ENCODE measurements at places on chromosomes 5 and 9. TPM values are rescaled to one million over a fixed set of nuclear protein-coding genes. Genes with fewer than 3 reads are reported as not detected.

Gene AMBP
- 0.08 TPM for polyA plus RNA-seq

GRCh38 chr9:137301081-137301947 lies 757 bp downstream of the NRARP start:
- DNase-seq, result peak; percentile 50

- DNase-seq, result no peak
Measured at GRCh38 chr5:6902597-6902996, 189.4 kb downstream of the TENT4A start.

Gene GCNT4
- polyA plus RNA-seq, result 0.11 TPM

DNA sequence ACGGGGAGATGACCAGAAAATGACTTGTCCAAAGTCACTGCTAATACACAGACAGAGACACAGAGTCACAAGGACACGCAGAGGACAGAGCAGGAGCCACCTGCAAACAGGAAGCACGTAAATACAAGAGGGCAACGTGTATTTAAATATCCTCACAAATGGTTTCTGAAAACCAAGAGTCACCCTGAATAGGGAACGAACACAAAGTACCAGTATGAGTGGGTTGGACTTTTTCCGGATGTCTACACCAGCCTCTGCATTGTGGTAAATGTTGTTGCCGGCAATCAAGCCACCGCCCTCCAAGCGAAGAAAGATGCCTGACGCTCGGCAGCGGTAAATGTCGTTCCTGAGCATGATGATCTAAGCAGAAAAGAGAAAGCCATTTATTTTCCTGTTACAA lies 44.5 kb downstream of the FBXO10 start:
- no peak for DNase-seq

Gene PLK2
- 26.0 TPM for polyA plus RNA-seq

DNA sequence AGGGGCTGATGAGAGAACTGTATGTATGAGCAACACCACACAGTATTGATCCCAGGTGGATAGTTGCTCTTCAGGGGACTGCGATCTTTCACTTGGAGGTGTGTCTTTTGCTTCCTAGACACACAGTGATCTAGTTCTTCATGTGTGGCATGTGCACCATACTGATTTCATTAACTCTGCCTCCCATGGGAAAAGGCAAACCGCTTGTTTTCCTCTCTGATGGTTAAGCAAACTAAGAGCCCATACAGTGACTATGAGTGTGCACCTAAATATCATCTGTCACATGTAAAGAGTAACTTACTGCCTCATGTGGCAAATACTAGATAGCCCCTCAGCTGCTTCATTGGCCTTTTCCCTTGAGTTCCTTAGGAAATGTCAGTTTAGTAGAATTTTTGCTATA lies 147.3 kb downstream of the TLE4 start:
- DNase-seq, result no peak
